ENCODE measurements at places on chromosomes 7 and 10.

DNA sequence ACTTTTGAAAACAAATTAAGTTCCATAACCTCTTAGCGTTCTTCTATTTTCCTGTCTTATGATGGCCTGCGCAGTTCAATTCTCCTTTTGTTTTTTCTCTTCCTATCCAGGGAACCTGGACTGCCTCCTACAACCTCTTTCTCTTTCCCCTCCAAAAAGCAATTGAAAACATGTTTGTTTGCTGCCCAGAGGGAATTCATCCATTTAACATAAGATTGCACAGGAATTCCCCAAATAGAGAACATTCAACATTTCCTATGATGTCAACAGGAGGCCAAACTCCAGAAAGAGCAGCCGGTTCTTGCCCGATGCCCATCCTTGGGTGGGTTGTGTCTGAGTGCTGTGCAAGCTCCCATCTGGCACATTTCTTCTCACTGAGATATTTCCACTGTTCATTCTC, 94.2 kb upstream of the NRP1 start:
- no peak for DNase-seq

- no peak for DNase-seq
These were observed 32.8 kb downstream of the TSPAN12 start for GRCh38 chr7:120825152-120825551.

GRCh38 chr10:51468424-51468823, 231.0 kb downstream of the CSTF2T start:
- DNase-seq: no peak

- no peak for DNase-seq
These were observed 105.6 kb upstream of the BMPER start for GRCh38 chr7:33799766-33800165.

DNA sequence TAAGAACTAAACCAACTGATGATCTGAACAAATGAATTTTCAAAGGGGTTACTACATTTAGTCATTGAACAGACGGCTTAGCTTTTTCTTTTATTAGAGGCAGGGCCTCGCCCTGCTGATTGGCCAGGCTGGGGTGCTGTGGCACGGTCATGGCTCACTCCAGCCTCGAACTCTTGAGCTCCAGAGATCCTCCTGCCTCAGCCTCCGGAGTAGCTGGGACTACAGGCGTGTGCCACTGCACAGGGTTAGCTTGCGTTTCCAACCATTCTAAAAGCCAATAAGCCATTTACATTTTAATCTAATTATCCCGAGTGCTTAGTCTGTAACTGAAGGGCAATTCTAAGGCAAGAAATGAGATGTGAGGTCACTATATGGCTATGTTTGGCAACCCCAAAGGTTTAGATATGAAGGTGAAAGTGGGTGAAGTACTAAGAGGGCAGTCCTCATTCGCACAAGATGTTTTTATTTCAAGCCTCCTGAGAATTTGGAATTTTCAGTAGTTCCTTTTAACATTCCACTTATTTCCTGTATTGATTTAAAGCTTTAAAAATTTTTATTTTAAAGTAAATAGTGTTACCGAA, 1.6 kb upstream of the CDK13 start:
- no peak for DNase-seq

GRCh38 chr7:117470777-117471176, 9.0 kb upstream of the CFTR start:
- no peak for DNase-seq

DNA sequence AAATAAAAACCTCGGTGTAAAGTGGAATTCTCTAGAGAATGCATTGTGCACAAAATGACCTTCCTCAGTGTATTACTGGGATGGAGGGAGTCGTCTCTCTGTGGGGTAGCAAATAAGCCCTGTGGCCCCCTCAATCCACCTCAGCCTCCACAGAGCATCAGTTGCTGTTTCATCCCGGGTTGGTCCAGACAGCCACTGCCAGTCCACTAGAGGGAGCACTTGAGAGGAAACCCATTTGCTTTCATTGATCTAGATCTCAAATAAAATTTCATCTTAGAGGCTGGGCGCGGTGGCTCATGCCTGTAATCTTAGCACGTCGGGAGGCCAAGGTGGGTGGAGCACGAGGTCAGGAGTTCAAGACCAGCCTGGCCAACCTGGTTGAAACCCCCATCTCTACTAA, 1128.7 kb downstream of the CNTNAP2 start:
- DNase-seq: no peak

DNA sequence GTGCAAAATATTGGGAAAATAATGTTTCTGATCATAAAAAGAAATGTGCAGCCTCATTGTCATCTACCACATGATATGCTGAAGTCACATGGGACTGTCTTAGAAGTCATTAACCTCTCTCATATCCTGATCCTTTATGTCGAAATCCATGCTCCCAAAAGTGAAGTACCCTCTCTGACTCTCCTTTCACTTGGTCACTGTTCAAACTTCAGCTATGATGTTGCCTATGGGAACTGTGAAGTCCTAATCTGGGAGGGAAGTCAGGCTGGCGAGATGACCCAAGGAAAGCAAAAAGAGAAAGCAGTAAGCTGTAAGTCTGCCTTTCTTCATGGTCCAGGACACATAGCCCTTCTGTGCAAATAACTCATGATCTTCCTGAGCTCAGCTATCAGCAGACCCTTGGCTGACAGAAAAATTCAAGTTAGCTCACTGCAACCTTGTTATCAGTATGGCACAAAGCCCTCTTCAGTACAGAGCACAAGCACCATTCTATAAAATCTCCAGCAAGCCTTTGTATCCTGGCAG, 29.5 kb downstream of the WASL start:
- no peak for DNase-seq
